NCI-H1417 (cell line): ENCODE measurements at places on chromosomes 1 and 21.

DNA sequence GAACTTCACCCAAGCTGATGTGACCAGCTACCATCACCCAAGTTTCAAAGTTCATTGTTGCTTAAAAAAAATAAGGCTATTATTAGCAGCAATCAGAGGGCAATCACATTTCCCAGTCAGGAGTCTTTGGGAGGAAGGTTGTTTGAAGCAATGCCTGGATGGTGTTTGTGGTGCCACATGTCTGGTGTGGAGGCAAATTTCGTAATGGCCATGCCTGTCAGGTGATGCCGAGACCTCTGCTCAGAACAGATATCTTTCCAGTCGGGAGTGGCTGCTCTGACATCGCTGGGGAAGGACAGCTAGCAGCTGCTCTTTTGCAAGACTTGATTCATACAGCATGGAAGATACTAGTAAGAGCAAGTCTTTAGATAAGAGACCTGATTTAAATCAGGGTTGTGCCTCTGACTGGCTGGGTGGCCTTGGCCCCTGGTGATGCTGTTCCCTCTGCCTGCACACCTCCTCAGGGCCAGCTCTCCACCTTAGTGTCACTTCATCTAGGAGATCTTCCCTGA is 187.8 kb upstream of the JUN start:
- no peak for DNase-seq

GRCh38 chr1:203290261-203291089 is 14.8 kb upstream of the BTG2 start:
- DNase-seq = peak; percentile 99

DNA sequence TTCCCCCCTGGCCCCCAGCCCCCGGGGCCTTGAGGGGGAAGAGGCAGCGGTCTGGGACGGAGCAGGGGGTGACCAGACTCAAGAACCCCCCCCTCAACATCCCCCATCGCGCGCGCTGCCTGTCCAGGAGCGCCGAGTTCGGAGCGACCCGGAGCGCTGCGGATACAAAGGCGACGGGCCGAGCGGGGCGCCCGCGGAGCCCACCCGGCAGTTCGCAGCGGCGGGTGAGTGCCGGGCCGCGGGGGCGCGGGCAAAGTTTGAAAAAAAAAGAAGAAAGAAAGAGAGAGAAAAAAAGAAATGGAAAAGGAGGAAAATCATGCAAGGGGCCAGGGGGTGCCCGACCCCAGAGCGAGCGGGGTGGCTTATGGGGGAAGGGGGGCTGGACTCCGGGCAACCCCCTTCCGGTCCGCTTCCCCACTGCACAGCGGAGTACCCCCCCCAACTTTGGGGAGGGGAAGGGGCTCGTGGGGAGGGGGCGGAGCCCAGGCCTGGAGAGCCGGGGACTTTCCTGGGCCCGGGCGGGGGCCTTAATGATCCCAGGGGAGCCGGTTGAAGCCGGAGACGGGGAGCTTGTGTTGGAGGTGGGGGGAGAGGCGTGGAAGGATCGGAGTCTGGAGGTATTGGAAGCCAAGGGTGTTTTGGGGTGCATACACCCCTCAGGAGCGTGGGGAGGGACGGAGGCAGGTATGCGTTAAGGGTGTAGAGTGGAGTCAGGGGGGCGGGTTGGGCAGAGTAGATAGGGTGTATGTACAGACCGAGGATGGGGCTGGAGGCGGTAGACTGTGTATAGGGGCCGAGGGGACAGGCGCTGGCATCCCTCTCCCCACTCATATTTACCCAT is 502 bp downstream of the VANGL2 start:
- peak; percentile 62 for DNase-seq

DNA sequence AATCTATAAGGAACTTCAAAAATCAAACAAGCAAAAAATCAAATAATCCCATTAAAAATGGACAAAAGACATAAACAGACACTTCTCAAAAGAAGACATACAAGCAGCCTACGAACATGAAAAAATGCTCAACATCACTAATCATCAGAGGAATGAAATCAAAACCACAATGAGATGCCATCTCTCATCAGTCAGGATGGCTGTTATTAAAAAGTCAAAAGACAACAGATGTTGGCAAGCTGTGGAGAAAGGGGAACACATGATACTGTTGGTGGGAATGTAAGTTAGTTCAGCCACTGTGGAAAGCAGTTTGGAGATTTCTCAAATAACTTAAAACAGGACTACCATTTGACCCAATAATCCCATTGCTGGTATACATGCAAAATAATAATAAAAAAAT is 226.4 kb downstream of the S1PR1 start:
- DNase-seq = no peak

DNA sequence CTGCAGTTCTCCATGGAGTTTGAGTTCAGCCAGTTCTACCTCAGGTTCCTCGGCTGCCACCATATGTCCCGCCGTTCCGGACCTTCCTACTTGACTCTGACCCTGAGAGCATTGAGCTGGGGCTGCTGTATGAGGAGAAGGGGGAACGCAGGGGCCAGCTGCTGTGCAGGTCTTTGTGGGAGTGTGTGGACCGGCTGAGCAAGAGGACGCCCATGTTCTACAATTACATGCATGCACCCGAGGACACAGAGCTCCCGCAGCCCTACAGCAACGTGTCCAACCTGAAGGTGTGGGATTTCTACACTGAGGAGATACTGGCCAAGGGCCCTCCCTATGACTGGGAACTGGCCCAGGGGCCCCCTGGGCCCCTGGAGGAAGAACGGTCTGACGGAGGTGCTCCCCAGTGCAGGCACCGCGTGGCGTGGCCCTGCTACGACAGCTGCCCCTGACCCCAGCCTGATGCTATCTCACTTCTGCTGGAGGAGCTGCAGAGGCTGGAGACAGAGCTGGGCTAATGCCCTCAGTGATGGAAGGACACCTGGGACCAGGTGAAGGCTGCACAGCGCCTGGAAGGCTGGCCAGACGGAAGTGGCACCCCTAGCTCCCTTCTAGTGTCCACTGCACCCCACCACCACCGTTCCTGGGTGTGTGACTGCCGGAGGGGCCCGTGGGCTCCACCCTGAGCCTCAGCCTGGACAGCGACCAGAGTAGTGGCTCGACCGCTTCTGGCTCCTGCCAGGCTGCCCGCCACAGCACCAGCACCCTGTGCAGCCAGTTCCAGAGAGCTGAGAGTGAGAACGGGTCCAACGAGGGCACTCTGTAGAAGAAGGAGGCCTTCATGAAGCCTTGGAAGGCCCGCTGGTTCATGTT is 20.8 kb upstream of the NPPB start:
- DNase-seq = no peak

DNA sequence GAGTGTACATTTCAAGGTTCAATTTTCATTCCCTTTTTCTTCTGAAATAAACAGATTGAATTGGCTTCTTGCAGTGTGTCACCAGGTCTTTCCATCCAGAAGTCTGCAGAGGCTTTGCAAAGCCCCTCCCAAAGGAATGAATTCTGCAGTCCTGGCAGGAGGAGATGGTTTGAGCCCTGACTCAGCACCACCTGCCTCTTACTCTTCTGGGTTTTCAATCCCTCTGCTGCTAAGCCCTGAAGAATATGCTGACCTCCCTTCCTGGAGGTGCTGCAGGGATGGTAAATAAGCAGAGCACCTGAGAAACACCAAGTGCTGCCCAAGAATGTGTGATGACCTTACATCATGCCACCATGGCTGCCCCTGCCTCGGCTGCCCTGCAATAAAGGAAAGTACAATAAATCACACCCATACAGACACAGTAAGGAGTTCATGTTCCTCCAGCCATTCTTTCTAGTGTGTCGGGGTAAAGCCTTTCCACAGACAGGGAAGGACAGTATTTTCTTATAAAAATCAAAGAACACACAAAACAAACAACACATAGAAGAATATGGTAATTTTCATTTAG is 209.2 kb downstream of the ZNF326 start:
- DNase-seq = no peak

DNA sequence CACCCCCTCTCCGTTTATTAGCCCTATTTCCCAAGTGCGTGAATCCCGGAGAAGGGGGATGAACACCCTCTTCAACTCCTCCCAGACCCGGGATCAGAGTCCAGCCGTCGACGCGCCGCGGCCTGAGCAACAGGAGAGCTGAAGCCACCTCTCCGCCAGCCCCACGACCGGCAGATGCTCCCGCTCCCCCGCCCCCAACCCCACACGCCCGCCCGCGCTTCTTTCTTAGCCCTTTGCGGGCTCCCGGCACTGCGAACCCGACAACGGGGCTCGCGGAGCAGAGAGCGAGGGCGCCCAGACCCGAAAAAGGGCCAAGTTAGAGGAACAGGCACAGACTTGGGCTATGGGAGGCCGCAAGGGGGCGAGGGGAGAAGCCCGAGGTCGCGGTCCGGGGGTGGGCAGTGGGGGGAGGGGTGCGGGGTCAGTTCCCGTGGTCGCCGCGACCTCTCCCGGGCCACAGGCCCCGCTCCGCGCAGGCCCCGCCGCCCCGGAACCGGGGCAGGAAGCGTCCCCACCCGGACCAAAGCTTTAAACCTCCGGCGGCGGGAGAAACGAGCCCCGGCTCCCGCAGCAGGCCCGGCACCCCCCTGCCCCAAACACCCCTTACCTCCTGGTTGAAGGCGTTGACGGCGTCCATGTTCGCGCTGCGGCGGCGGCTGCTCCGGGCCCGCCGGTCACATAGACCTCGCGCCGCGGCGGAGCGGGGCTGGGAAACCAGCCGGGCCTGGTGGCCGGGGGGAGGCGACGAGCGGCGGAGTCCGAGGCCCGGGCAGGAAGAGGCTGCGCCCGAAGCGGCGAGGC is 662 bp downstream of the SCAF4 start:
- peak; percentile 82 for DNase-seq

DNA sequence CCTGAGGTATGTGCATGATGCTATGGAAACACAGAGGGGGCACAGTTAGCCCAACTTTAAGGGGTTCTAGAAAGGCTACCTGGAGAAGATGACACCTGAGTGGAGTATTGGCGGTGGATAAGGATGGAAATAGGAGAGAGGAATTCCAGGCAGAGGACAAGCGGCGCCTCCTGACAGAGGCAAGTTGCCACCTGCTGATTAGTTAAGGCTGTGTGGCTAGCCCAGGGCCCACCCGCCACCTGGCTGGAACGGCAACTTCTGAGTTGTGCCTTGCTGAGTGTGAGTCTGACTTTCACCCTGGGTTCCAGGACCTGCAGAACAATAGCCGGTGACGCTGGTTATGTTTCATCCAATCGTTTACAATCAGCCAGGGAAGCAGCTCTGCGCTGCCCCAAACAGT is 126.9 kb upstream of the LMO4 start:
- no peak for DNase-seq

DNA sequence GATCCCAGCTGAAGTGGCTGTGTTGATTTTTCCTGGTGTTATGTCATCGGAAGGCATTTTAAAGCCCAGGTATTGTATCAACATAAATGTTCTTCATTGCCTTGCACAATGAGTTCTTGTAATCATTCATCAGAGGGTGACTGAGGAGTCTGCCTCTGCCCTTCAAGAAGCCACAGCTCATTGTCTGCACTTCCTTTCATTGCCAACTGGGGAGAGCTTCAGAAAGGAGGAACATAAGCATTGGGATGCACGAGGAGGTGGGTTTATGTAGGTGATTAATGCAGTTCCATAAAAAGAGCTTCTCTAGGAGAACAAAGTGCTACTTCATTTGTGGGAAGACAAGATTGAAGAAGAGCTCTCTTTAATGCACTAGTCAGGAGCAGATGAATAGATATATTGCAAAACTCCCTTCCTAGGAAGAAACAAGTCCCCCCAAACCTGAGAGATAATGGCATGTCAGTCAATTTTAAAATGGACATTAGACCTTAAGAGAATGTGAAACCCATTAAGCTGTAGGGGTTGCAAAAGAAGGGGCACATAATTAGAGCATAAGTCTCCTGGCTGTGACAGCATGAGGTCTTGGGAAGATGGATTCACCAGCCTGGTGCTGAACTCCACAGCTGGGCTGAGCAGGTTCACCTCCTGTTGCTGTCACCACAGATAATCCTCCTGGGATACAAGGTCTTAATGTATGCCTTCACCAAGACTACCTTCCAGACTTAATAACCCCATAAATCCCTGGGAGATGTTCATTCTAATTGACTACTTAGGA is 124.6 kb downstream of the BACH1 start:
- no peak for DNase-seq

DNA sequence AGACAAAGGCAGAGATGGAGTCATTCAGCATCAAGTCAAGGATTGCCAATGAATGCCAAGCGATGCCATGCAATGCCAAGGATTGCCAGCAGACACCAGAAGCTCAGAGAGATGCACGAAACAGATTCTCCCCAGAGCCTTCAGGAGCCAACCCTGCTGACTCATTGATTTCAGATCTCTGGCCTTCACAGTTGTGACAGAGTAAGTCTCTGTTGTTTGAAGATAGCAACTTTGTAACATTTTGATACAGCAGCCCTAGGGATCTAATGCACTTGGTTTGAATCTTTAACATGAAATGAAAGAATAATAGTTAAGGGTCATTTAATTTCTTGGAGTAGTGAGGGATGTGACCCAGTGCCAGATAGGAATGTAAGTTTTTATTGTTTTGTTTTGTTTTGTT is 287.4 kb upstream of the RUNX1 start:
- DNase-seq = no peak

GRCh38 chr1:182357913-182358312 is 33.7 kb downstream of the GLUL start:
- DNase-seq = peak; percentile 30

- DNase-seq = no peak
Measured at GRCh38 chr1:73066866-73067265, 784.5 kb upstream of the NEGR1 start.

DNA sequence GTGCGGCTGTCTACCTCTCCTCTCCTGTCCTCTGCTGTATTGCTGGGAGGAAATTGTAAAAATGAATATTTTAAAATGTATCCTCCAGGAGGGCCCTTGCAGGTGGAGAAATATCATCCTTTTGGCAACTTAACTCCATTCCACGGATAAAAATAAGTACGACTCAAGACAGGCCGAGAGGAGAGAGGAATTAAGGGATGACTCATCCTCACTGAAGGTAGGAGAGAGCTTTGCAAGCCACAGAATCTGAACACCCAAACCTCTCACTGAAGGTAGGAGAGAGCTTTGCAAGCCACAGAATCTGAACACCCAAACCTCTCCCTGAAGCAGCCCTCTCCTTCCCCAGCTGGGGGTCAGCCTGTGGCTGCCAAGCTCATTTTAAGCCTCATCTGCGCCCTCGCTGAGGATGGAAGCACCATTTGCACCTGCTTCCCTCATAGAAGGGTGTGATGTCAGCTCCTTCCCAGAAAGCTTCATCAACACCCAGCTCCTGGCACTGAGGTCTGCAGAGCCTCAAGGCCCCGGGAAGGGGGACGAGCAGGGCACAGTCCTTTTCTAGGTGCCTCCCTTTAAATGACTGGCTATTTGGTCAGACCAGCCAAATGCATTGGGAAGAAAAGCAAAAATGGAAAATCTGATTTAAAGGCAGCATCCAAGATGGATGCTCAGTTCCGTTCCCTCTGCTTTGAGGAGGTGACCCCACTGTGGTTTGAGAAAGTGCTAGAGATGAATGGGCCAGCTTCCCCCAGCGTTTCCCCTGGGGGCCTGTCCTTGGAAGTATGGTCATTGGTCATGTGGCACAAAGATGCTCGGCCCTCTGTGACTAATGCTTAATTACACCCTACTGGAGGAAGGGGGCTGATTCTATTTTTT is 12.9 kb upstream of the SELENON start:
- DNase-seq = no peak

- DNase-seq = peak; percentile 63
Measured at GRCh38 chr1:31771891-31772668, 7.9 kb upstream of the ADGRB2 start.

- DNase-seq = no peak
Measured at GRCh38 chr1:195733826-195734225, 874.4 kb downstream of the KCNT2 start.
